ENCODE measurements at places on chromosomes 11 and 22.
A peak's percentile ranks its signal among the peaks of the same experiment; 100 is the strongest.

DNA sequence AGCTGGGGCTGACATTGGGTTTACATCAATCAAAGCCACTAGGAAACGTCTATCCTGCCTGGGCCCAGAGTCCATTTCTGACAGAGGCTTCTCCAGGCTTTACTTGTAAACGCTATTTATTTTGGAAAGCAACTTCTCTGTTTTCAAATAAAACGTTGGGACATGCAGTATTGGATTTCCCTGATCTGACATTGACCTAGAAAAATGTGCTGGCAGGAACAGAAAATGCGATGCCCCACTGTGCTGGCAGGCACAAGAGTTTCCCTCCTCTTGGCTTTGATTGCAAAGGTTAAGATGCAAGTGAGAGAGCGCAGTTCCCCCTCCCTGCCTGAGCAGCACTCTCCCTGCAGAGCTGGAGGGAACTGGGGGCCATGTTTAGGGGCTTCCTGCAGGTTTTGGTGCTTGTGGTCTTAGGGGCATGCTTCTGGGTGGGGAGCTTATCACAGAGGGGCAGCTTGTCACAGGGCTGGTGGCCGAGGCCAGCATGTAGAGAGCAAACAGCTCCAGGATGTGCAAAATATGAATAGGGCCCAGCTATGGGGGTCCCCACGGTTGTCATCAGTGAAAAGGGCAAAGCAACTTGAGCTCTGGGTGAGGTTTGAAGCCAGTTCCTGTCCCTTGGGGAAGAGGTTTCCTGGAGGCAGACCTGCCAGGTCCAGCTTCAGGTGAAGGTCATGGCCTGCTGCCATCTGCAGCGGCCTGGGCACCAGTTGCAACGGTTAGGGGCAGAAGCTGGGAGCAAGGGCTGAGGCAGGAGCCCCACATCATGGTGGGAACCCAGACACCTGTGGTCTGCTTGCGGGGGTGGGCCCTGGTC, 42.3 kb upstream of the DKK3 start:
- no peak for DNase-seq

DNA sequence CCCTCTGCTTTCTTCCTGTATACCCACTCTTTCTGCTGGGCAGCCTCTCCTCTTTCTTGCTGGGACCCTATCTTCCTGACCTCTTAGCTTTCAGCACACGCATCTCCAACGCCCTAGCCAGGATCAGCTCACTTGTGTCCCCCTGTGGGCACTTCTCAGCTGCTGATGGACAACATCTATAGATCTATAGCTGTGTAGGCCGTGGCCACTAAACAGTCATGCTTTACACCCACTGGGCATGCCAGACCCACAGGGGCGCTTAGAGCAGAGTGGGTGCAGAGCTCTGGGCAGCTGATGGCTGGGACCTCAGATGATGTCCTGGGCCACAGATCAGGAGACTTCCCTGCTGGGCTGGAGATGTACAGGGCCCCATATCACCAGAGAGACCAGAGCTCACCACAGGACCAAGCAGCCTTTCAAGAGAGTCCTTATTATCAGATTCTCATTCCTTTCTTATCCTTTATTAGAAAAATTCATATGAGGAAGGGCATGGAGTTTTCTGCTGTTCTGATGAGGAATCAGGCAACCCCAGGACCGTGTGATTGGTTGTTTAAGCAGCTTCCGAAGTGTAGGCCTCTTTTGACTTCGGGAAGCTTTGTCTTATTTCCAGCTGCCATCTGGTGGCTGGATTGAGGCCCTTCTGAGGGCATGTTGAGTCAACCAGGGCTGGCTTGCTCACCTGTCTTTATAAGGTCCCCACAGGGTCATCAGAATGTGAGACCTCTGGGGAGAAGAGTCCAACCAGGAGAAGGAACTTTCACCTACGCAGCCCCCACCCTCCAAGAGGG, 60.5 kb downstream of the OSBP2 start:
- peak; percentile 70 for DNase-seq

- DNase-seq = no peak
Observed at GRCh38 chr11:46117842-46118241, 3.4 kb downstream of the PHF21A start.

DNA sequence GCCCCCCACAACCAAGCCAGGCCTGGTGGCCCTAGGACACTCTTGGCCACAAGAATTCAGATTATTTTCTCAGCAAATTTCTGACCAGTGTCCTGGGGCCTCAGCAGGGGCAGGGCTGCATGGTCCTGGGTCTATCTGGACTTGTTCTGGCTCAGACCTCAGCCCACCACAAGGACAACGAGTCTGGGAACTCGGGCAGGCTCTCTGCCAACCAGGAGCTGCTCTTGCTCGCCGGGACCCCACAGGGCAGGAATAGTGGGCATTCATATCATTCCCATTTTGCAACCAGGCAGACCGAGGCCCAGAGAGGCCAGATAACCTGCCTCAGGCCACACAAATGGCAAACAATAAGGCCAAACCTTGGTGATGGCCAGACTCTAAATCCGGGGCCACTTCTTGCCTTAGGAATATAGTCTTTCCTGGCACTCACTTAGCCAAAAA, 75.4 kb upstream of the WNT7B start:
- no peak for DNase-seq

DNA sequence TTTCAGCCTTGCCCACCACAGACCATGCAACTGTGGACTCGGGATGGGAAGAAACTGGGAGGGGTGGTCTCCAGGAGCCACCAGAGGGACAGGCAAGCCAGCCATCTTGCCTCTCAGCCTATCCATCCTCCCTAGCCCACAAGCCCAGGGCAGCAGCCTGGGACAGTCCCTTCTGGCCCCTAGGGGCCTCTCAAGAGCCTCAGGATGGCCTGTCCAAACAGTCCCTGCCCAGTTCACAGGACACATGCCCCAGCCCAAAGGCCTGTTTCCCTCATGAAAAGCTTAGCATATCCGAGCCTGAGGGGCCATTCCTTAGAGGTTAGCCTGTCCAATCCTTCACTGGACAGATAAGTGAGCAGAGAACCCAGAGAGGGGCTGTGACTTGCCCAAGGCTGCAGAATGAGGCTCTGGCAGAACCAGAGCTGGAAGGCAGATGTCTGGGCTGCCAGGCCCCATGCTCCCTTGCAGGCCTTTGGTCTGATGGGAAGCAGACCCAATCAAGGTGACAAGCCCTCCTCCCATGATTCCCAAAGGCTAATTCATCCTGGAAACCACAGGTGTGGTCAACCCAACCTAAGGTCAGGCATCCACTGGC, 28.2 kb downstream of the LRRC10B start:
- DNase-seq = no peak

DNA sequence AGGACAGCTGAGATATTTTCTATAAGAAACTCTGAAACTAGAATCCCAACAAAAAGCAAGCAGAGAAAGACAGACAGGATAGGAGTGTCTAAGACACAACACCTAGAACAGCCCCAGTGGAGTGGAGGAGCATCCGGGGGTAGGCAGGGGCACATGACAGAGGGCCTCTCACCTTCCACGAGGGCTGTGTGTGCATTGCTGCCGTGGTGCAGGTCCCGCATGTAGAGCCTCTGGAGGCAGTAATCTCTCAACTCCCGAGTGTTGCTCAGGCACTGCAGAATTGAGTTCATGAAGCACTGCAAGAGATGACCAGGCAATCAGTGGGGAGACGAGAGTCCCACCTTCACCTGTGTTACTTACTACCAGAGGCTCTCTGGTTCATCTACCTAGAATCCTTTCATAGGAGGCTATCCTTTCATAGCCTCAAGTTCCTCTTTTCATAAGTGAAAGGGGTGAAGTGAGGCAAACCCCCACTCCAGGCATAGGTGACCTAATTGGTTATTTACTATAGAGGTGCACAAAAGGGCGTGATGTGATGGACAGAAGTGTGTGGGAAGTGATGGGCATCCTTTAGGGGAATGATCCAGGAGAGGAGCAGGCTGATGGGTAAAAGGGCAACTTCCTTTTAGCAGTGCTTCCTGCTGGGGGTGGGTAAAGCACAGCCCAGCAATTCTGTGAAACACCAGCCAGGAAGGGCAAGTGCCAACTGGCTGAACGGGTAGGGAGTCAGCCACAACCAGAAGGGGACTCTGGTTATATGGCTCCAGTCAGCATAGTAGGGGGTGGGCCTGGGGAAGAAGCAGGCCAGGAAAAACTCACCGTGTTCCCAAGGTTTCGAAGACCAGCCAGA, 13.1 kb upstream of the MFRP start:
- DNase-seq = no peak

DNA sequence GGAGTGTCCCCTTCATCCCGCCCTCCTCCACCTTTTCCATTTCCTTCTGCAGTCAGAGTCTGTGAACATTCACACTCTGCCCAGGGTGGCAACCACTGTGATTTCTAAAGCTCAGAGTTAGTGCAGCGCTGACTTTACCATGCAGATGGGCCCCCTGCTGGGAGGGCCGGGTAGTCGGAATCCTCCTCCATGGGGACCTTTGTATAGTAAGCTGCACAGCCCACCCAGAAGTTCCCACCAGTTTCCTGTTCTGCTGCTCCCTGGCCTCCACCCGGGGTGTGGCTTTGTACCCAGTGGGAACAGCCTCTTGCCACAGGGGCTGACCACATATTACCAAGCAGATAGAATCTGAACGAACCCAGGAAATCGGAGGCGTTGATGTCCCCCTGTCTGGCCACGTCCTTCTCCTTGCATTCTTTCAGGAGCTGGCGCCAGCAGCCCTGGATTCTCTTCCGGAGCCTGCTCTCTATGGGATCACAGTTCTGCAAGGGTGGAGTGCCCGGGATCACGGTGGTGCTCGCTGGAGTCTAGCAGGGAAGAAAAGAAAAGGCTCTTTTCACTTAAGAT, 125.3 kb downstream of the MPPED1 start:
- no peak for DNase-seq

GRCh38 chr11:107017104-107017432, 1.2 kb downstream of the GUCY1A2 start:
- no peak for DNase-seq

DNA sequence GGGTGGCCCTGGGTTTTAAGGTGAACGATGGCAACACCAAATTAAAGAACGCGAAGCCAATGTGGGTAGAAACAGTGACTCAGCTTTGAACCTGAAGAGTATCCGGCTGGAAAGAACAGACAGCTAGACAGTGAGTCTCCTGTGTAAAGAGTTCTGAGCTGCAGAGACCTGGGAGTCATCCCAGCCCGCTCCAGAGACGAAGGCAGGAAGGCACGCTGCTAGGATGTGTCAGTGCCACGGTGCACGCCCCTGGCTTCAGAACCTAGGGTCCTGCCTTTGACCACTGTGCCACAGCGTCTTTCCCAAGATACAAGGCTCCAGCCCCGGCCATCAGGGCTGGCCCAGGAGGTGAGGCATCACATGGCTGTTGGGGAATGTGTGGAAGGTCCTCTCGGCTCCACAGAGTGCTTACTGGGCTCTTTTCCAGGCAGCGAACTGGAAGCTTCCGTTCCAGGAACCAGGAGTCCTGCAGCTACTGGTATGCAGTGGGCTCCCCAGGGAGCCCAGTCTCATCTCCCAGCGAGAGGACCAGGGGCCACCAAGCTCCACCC, 29.9 kb downstream of the LRFN4 start:
- no peak for DNase-seq

DNA sequence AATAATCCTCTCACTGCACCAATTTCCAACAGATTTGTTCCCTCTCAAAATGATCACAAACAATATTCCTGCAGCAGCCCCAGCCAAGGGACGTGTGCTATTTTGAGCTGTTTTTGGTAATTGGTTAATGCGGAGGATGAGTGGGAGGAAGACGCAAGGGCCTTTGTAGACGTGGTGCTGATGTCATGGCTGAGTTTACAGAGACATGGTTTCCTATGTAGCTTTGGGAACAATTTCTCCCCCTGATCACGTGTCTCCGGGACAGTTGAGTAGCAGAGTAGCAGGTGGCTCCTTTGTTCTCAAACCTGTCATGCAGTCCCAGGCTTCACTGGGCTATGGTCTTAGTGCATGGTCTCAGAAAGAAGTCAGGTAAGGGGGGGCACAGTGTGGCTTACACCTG, 183.2 kb upstream of the NECTIN1 start:
- DNase-seq = no peak

- DNase-seq = no peak
Observed at GRCh38 chr22:47782328-47783075, 1020.1 kb downstream of the TBC1D22A start.

- DNase-seq = no peak
Observed at GRCh38 chr11:133339495-133340140, 192.7 kb downstream of the OPCML start.

DNA sequence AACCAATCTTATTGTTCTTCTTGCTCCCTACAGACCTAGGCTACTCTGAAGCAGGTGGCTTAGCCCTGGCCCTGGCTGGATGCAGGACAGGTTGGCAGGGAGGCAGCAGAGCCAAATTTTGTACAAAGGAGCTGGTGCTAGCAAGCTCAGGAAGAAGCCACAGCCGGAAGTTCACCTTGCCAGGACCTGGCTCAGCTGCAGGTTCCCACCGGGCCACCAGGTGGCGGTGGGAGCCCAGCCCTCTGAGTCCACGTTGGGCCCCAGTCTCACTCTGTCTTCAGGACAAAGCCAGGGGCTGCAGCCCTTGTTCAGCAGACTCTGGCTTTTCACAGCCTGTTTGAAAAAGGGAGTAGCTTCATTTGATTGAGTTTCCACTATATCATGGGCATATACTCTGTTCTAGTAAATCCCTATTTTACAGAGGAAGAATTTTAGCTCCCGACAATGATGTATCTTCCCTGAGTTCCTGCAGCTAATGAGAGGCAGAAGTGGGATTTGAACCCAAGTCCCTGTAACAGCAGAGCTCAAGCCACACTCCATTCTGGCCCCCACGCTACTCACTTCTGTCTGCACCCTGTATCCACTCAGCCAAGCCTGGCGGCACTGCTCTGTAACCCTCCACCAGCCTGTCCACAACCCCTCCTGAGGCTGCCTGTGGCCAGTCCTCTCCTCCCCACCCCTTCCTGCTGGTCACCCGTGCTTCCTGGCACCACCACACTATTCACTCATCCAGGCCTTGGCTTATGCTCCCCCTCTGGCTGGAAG, 3.3 kb downstream of the TKFC start:
- DNase-seq = peak; percentile 88

- no peak for DNase-seq
Observed at GRCh38 chr22:44363013-44363979, 50.5 kb upstream of the SHISAL1 start.

DNA sequence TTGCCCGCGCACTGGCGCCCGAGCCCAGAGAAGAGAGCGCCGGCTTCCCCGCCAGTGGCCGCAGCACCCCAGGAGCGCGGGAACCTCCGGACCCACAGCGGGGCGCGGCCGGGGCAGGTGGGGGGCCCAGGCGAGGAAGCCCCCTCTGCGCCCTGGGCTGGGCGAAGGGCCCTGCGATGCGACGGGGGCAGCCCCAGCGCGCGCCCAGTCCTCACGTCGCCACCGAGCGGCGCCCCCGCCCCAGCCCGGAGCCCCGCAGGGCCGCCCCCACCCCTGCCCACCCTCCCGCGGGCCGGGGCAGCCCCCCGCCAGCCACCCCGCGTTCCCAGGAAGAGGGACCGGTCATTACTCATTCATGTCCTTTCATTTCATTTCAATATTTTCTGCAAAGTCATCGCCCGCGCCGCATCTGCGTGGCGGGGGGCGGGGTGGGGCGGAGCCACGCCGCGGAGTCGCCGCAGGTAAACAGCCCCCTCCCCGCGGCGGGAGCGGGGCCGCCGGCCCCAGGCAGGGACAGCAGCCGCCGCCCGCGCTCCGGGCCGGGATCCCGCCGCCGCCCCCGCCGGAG, 673 bp upstream of the PANX2 start:
- DNase-seq = peak; percentile 44

GRCh38 chr11:41613326-41613725, 153.9 kb upstream of the LRRC4C start:
- no peak for DNase-seq

Measured in MM.1S (cell line).